ENCODE measurements at places on chromosomes 7 and 10. TPM values are rescaled to one million over a fixed set of nuclear protein-coding genes. Genes with fewer than 3 reads are reported as not detected.

PALD1 gene
- polyA plus RNA-seq, result 12.1 TPM

DNA sequence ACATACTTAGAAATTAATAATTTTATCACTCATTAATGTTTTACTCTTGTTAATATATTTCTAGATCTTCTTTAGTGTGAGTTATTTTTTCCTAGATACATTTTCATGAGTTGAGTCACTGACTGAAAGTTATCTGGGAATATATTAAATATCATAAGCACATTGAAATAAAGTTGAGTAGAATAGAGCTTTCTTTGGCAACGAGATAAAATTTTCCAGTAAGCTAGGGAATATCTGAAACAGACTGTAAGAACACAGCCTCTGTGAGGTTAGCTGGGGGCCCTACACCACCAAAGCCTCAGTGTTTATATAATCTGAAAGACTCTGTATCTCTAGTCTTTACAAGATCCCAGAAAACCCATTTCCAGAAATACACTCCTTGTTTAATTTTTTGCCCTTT, 347.8 kb upstream of the PLXDC2 start:
- no peak for DNase-seq

C7orf57 gene
- polyA plus RNA-seq, result 0.69 TPM

RELN gene
- polyA plus RNA-seq, result 23.2 TPM

DNA sequence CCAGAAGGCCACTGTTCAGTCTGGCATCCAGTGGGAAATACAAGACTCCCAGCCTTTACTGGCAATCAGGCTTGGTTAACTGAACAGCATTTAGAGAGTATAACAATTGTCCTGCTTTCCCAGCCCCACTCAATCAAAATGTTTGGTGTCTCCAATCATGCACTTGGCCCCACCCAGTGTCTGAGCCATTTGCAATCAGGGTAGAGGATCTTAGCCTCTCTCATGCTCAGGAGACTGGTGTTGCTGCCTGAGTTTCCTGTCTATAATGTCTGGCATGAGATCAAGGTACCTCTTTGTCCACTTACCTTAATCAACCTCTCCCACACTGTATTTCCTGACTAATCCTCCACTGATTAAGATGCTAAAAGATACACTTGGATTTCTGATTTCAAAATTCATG, 290.2 kb upstream of the GHITM start:
- no peak for DNase-seq

DNA sequence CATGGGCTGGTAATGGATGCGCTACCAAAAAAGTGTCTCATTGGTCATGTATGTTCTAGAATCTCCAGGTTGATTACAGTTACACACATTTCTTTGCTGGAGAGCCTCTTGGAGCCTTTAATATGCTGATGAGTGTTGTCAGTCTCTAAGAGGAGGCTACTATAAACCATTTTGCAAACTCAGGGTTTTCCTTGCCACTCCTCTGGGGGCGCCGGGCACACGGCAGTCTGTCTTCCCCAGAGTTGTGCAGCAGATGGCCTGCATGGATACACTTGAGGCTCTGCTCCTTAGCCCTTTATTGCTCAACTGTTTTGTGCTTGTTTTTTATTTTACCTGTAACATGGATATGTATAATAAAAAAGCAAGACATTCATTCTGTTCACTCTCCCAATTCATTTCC, 196.5 kb downstream of the ACTR3B start:
- DNase-seq, result no peak

- DNase-seq, result no peak
Measured at GRCh38 chr7:106820321-106821217, 44.5 kb upstream of the PIK3CG start.

DNA sequence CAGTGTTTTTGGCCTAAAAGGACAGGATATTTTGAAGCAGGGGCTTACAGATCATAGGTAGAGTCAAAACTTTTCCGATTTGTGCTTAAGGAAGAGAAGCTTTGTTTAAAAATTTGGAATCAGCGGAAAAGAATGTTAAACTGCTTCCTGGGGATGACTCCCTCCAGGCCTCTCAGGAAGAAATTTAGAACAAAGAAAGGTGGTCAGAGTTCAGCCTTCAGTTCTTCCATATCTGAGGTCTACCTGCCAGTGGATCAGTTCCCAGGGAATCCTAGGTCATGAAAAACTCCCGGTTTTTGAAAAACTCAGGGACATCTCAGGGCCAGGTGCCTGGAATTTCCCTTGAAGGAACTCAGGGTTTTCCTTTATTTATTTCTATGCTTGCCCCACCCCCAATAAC, 100.3 kb downstream of the MCU start:
- no peak for DNase-seq

- no peak for DNase-seq
Measured at GRCh38 chr10:66996996-66997395, 71.2 kb downstream of the LRRTM3 start.

- DNase-seq, result no peak
Measured at GRCh38 chr10:30432622-30433305, 1.2 kb upstream of the MAP3K8 start.

SEMA4G gene
- polyA plus RNA-seq, result 46.2 TPM

KIAA1549 gene
- polyA plus RNA-seq, result 14.0 TPM

DNA sequence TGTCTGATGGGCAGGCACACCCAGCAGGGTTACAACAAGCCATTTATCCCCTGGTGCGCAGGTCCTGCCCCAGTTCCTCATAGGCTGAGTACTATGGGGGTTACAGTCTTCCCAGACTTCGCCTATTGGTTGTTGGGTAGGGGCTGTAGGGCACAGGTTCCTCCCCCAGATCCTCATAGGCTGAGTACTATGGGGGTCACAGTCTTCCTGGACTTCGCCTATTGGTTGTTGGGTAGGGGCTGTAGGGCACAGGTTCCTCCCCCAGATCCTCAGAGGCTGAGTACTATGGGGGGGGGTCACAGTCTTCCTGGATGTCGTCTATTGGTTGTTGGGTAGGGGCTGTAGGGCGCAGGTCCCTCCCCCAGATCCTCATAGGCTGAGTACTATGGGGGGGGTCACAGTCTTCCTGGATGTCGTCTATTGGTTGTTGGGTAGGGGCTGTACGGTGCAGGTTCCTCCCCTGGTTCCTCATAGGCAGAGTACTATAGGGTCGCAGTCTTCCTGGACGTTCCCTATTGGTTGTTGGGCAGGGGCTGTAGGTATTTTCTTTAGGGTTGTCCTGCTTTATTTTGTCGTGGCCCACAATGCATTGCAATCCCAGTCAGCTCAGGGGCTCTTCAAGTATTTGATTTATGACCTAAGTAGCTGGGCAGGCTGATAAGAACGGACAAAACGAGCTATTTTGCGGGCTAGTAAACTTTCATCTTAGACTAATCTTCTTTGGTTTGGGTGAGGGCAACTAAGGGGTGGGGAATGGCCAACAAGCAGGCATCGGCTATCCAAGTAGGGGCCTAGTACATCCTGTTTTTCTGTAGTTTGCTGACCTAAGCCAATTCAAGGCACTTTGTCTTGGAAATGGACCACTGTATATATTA, 3.4 kb downstream of the LRRC27 start:
- DNase-seq, result no peak

- no peak for DNase-seq
Measured at GRCh38 chr10:20272608-20273007, 456.4 kb downstream of the PLXDC2 start.

DNA sequence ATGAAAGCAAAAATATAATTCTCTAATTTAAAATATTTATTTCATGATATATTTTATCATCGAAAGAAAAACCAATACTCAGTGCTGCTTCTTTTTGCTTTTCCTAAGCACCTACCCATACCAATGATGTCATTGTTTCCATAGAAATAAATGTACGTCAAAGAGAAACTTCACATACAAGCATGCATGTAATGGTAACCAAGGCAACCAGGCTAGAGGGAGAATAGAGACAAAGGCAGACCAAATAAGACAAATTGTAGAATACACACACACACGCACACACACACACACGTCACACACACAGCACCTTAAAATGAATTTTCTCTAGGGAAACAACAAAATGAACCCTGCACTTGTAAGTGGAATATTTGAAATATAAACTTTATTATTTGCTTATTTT, 75.5 kb downstream of the MACC1 start:
- DNase-seq, result no peak

MLLT10 gene
- polyA plus RNA-seq, result 46.6 TPM

- peak; percentile 43 for DNase-seq
Measured at GRCh38 chr7:135801045-135801693, 52.6 kb upstream of the FAM180A start.

SLC18A3 gene
- polyA plus RNA-seq, result not detected

GRCh38 chr7:115015619-115016018, 93.7 kb downstream of the MDFIC start:
- no peak for DNase-seq

LIPF gene
- polyA plus RNA-seq, result 0.38 TPM

GRCh38 chr7:26691886-26692285, 172.5 kb downstream of the SKAP2 start:
- no peak for DNase-seq

- DNase-seq, result no peak
Measured at GRCh38 chr7:81956520-81956919, 186.7 kb upstream of the HGF start.

IKZF1 gene
- 1.3 TPM for polyA plus RNA-seq

DNA sequence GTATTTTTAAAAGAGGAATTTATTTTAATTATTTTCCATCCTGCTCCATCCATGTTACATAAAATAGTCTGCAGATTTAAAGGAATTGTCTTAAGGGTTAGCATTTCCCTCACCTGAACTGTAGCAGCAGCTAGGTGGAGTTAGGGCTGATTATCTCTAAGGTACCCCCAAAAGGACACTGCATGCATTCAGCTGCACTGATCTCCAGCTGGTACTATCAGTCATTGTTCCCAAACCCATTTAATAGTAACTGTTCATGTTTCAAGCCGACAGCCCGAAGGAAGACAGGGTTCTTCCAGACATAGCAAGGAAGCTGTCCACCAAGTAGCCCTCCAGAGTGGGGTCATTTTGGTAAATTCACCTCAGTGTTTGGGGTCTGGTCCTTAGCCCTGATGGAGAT, 48.7 kb downstream of the FAM171A1 start:
- DNase-seq, result no peak

OR9A2 gene
- polyA plus RNA-seq, result not detected

- DNase-seq, result no peak
Measured at GRCh38 chr10:50232261-50232639, 19.1 kb downstream of the ASAH2 start.
